ENCODE measurements at places on chromosomes 1 and 21.
A peak's percentile ranks its signal among the peaks of the same experiment; 100 is the strongest.

DNA sequence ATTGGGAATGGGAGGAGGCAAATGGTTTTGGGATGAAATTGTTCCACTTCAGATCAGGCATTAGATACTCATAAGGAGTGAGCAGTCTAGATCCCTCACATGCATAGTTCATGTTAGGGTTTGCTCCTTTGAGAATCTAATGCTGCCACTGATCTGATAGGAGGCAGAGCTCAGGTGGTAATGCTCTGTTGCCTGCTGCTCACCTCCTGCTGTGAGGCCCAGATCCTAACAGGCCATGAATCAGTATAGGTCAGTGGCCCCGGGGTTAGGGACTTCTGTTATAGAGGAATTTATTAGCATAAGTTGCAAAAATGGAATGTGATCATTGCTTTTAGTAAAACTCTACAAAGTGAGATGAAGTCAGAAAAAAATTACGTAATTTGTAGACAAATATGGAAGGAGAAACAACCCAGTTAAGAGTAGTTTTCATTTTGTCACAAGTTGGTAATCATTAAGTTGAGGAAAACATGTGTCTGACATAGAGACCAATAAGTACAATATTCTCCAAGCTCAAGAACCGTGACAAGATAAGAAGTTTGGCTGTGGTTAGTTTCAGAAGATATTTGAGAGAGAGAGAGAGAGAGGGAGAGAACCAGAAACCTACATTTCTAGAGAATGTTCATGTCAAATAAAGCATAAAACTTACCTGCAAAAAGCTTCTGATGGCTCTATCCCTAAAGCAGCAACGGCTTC lies 689.7 kb upstream of the PRMT6 start:
- H3K4me1 ChIP-seq, result no peaks in the 10 kb centered on the region
- no peaks in the 10 kb centered on the region for H3K36me3 ChIP-seq
- H3K4me3 ChIP-seq, result no peak overlapping the region
- H3K27ac ChIP-seq, result no peak overlapping the region
- no peak for DNase-seq

DNA sequence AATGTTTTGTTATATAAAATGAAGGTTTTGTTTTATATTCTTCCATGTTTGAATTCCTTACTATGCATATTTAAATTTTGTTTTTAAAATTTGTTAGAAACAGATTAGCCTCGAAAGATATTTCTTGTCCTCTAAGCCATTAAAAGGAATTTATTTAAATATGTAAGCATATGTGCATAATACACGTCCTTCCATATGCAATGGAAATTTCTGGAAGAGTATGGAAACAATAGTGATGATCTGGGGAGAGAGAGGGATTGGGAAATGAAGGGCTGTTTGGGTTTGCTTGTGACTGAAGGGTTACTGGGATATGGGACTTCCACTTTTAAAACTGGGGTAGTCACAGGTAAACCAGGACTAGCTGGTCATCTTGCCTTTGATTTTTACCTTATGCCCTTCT lies 21.1 kb downstream of the ECHDC2 start:
- no peaks in the 10 kb centered on the region for H3K4me1 ChIP-seq
- no peak for DNase-seq
- H3K27ac ChIP-seq, result no peak overlapping the region
- H3K27me3 ChIP-seq, result no peaks in the 10 kb centered on the region
- no peak overlapping the region for H3K4me3 ChIP-seq

DNA sequence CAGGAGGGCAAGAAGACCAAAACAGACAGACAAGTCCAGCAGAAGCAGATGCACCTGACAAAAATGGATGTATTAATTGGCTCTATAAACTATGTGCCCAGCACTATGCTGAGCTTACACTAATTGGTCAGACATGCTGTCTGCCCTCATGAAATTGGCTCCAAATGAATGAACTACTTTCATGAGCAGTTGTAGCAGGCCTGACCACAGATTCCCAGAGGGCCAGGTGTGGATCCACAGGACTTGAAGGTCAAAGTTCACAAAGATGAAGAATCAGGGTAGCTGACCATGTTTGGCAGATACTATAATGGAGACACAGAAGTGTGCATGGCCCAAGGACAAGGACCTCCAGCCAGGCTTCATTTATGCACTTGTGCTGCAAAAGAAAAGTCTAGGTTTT lies 14.5 kb downstream of the SLAMF7 start:
- no peak overlapping the region for H3K27ac ChIP-seq
- H3K36me3 ChIP-seq, result no peaks in the 10 kb centered on the region
- H3K4me3 ChIP-seq, result no peak overlapping the region

DNA sequence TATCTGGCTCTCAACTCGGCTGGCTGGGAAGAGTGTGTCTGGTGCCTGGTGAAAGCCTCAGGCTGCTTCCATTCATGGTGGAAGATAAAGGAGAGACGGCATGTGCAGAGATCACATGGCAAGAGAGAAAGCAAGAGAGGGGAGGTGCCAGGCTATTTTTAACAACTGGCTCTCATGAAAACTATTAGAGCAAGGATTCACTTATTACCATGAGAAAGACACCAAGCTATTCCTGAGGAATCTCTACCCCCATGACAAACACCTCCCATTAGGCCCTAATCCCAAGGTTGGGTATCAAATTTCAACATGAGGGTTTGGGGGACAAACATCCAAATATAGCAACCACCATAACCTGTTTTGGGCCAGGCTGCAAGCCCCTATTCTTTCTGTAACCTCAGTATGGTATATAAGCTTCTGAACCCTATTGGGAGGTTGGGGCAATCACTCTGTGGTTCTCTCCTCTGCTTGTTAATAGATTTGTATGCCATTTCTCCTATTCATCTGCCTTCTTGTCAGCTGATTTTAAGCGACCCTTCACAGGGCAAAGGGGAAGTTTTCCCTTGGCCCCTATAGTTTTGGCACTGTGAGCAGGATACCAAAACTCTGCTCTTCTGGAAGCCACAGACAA lies 179.0 kb upstream of the TNR start:
- DNase-seq, result no peak
- H3K36me3 ChIP-seq, result peaks cover 12% of the 10 kb centered on the region
- H3K27ac ChIP-seq, result no peak overlapping the region
- H3K27me3 ChIP-seq, result no peaks in the 10 kb centered on the region
- peaks cover 6% of the 10 kb centered on the region for H3K4me1 ChIP-seq
- no peak overlapping the region for H3K4me3 ChIP-seq

DNA sequence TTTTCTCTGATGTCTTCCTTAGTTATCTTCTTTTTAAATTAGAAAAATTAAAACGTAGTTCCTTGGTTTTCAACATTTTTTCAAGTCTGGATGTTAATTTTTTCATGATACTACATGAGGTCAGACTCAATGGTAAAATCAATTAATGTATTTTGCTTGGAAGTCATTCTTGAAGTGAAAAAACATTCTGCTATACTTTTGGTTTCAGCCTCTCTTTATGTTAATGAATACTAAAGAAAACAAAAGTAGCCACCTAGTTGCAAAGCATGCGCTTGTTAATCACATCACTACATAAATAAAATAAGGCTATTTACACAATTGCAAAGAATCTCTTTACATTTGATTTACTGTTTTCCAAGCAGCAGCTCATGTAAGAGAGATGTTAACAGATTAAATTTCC lies 170.4 kb downstream of the LIPI start:
- H3K4me3 ChIP-seq, result no peak overlapping the region
- no peak overlapping the region for H3K27ac ChIP-seq
- no peak for DNase-seq
- no peaks in the 10 kb centered on the region for H3K27me3 ChIP-seq

DNA sequence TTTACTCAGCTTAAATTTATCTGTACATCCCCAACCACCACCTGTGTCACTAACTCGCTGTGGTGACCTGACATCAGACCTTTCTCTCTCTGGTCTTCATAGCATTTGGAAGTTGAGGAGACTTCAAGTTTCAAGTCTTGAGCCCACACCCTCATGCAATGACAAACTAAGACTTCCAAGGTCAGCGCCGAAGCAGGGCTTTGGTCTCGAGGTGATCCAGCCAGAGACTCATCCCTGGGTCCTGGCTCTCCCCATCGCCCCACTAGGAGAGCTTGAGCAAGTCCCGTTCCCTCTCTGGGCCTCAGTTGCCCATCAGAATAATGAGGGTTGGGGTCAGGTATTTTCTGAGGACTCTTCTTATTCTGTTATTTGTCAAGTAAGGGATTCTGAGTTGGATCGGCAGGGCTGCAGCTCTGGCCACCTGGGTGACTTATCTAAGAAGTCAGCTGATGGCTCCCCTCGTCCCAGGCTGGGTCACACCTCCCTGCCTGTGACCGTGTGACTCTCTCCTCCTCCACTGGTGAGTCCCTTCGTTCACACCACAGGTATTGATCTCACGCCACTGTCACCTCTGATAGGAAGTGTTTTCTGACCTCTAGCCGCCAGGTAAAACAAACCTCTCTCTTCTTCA lies 143.7 kb upstream of the RUNX3 start:
- no peak for DNase-seq
- H3K27ac ChIP-seq, result no peak overlapping the region
- H3K4me1 ChIP-seq, result no peaks in the 10 kb centered on the region
- no peaks in the 10 kb centered on the region for H3K36me3 ChIP-seq
- no peaks in the 10 kb centered on the region for H3K27me3 ChIP-seq

- peak overlapping the region; percentile 24 for H3K27ac ChIP-seq
- H3K27me3 ChIP-seq, result peaks cover 5% of the 10 kb centered on the region
- H3K36me3 ChIP-seq, result no peaks in the 10 kb centered on the region
- no peaks in the 10 kb centered on the region for H3K4me1 ChIP-seq
- no peak overlapping the region for H3K4me3 ChIP-seq
These were observed 153.0 kb downstream of the KCNJ6 start for GRCh38 chr21:37763298-37763697.

- no peak overlapping the region for H3K4me3 ChIP-seq
- DNase-seq, result no peak
- H3K27me3 ChIP-seq, result no peaks in the 10 kb centered on the region
- peaks cover 21% of the 10 kb centered on the region for H3K4me1 ChIP-seq
- no peaks in the 10 kb centered on the region for H3K36me3 ChIP-seq
These were observed 9.1 kb upstream of the PADI2 start for GRCh38 chr1:17128361-17128760.

DNA sequence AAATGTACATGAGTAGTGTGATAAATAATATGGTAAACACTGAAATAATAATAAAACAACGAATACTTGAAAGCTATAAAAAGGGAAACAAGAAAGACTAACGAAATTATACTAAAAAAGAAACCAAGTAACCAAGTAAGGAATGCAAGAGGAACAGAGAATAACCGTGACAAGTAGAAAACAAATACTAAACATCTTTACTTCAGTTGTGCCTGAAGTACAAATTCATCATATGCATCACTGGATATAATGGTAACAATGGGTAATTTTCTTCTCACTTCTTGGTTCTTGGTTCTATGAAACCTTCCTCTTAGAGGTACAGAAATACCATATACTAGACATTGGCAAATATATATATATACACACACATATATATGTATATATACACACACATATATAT lies 1093.6 kb upstream of the B3GALT2 start:
- no peak overlapping the region for H3K4me3 ChIP-seq
- no peaks in the 10 kb centered on the region for H3K36me3 ChIP-seq

GRCh38 chr1:9025449-9025848 lies 774 bp downstream of the SLC2A7 start:
- H3K36me3 ChIP-seq, result no peaks in the 10 kb centered on the region
- no peak for DNase-seq
- H3K4me3 ChIP-seq, result no peak overlapping the region

- H3K27ac ChIP-seq, result no peak overlapping the region
- no peaks in the 10 kb centered on the region for H3K4me1 ChIP-seq
- H3K36me3 ChIP-seq, result no peaks in the 10 kb centered on the region
These were observed 15.1 kb upstream of the FOXJ3 start for GRCh38 chr1:42350086-42350485.

- no peaks in the 10 kb centered on the region for H3K27me3 ChIP-seq
- H3K4me1 ChIP-seq, result peaks cover 22% of the 10 kb centered on the region
- no peaks in the 10 kb centered on the region for H3K36me3 ChIP-seq
- peak overlapping the region; percentile 86 for H3K27ac ChIP-seq
These were observed 68.1 kb downstream of the JAK1 start for GRCh38 chr1:64898107-64898861.

- DNase-seq, result no peak
- no peak overlapping the region for H3K4me3 ChIP-seq
- H3K27me3 ChIP-seq, result peaks cover 10% of the 10 kb centered on the region
- no peaks in the 10 kb centered on the region for H3K36me3 ChIP-seq
These were observed 27.8 kb upstream of the CCSAP start for GRCh38 chr1:229370601-229371021.

DNA sequence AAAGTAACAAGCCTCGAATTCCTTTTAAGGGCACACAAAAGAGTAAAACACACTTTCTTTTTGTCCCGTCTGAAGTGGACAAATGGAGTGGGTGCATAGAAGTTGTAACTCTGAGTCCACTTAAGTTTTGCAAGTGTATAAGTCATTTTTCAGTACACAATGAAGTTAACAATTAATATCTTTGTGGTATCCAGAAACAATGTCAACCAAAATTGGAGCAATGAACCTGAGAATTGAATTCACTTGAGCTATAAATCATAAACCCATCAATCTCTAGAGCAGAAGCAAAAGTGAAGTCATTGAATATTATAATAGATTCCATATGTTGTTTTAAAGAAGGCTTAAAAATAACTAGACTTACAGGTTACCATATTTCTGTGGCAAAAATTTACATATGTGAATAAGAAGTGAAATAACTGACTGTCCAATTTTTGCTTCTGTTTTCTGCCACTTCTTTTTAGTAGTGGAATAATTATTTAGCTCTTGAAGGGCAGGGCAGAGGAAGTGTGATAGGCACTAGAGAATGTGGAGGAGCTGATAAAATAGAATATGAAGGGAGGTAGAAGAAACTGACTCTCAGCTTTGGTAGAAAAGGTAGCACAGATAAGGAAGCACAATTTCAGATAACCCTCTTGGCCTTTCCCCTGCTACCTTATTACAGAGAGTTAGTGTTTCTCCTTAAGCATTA lies 73.9 kb upstream of the RGL1 start:
- H3K27ac ChIP-seq, result no peak overlapping the region
- H3K4me1 ChIP-seq, result peaks cover 46% of the 10 kb centered on the region
- H3K4me3 ChIP-seq, result no peak overlapping the region
- no peak for DNase-seq
- no peaks in the 10 kb centered on the region for H3K36me3 ChIP-seq

DNA sequence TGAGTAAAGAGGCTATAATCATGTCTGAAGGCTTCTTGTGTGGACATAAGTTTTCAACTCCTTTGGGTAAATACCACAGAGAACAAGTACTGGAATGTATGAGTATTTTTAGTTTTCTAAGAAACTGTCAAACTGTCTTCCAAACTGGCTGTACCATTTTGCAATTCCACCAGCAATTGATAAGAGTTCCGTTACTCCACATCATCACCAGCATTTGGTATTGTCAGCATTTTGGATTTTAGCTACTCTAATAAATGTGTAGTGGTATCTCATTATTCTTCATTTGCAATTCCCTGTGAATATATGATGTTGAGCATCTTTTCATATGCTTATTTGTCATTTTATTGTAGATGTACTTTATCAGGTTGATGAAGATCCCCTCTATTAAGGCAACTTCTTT lies 9.4 kb upstream of the MNDA start:
- H3K27ac ChIP-seq, result no peak overlapping the region
- H3K36me3 ChIP-seq, result no peaks in the 10 kb centered on the region
- no peaks in the 10 kb centered on the region for H3K4me1 ChIP-seq
- no peak overlapping the region for H3K4me3 ChIP-seq

GRCh38 chr1:43536196-43536863 lies 5.6 kb downstream of the PTPRF start:
- DNase-seq, result no peak
- H3K27ac ChIP-seq, result peak overlapping the region; percentile 94
- peak overlapping the region; percentile 85 for H3K4me3 ChIP-seq
- H3K4me1 ChIP-seq, result peaks cover 72% of the 10 kb centered on the region
